ENCODE measurements at places on chromosomes 1 and 21.

DNA sequence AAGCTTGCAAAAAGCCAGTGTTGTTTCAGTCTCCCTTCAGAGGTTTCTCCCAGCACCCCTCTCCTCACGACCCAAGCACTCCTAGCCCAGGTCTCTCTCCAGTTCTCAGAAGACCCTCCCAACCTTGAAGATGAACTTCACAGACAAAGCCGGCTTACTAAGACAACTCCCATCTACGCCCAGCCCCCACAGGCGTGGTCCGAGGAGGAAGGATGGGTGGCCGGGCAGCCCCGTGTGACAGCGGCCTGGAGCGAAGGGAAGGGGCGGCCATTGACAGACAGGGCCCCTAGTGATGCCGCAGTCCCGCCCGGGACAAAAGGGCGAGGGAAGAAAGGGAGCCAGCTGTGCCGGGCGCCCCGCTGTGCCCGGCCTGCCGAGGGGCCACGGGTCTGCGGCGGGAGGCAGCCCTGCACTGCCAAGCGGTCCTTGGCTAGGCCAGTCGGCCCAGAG is 6.9 kb downstream of the PAX7 start:
- H3K4me3 ChIP-seq = no peak overlapping the region
- H3K27ac ChIP-seq = no peak overlapping the region
- H3K4me1 ChIP-seq = no peaks in the 10 kb centered on the region
- peaks cover 7% of the 10 kb centered on the region for H3K27me3 ChIP-seq
- H3K36me3 ChIP-seq = no peaks in the 10 kb centered on the region

GRCh38 chr21:45262616-45263015 is 25.1 kb downstream of the POFUT2 start:
- peaks cover 3% of the 10 kb centered on the region for H3K27me3 ChIP-seq
- H3K4me3 ChIP-seq = no peak overlapping the region
- peaks cover 62% of the 10 kb centered on the region for H3K36me3 ChIP-seq
- H3K4me1 ChIP-seq = peaks cover 10% of the 10 kb centered on the region

DNA sequence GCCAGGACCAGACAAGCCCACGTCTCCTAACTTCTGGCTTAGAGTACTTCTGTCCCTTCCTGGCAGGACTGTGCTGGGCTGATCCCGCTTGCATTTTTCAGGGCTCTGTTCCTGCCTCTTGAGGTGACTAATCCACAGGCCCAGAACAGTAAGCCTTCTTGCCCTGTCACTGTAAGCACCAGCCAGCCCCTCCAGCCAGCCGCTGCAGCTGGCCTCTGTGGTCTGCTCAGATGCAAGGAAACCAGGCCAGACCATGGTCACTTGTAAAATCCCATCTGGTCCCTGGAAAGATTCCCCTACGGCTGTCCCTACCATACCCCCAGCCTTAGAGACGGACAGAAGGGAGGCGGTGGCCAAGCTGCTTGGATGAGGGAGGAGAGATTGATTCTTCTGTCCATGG is 74.2 kb downstream of the KIRREL1 start:
- no peaks in the 10 kb centered on the region for H3K27me3 ChIP-seq
- no peaks in the 10 kb centered on the region for H3K36me3 ChIP-seq
- H3K4me3 ChIP-seq = no peak overlapping the region
- H3K4me1 ChIP-seq = peaks cover 57% of the 10 kb centered on the region
- no peak overlapping the region for H3K27ac ChIP-seq

GRCh38 chr1:118992237-118992825 is 4.2 kb upstream of the TBX15 start:
- H3K36me3 ChIP-seq = no peaks in the 10 kb centered on the region
- no peaks in the 10 kb centered on the region for H3K4me1 ChIP-seq
- H3K4me3 ChIP-seq = no peak overlapping the region
- no peaks in the 10 kb centered on the region for H3K27me3 ChIP-seq
- H3K27ac ChIP-seq = no peak overlapping the region
- DNase-seq = no peak

- H3K4me3 ChIP-seq = no peak overlapping the region
- no peak overlapping the region for H3K27ac ChIP-seq
- H3K36me3 ChIP-seq = no peaks in the 10 kb centered on the region
- no peaks in the 10 kb centered on the region for H3K4me1 ChIP-seq
- no peaks in the 10 kb centered on the region for H3K27me3 ChIP-seq
Measured at GRCh38 chr1:40362699-40363098, 10.8 kb upstream of the SMAP2 start.

DNA sequence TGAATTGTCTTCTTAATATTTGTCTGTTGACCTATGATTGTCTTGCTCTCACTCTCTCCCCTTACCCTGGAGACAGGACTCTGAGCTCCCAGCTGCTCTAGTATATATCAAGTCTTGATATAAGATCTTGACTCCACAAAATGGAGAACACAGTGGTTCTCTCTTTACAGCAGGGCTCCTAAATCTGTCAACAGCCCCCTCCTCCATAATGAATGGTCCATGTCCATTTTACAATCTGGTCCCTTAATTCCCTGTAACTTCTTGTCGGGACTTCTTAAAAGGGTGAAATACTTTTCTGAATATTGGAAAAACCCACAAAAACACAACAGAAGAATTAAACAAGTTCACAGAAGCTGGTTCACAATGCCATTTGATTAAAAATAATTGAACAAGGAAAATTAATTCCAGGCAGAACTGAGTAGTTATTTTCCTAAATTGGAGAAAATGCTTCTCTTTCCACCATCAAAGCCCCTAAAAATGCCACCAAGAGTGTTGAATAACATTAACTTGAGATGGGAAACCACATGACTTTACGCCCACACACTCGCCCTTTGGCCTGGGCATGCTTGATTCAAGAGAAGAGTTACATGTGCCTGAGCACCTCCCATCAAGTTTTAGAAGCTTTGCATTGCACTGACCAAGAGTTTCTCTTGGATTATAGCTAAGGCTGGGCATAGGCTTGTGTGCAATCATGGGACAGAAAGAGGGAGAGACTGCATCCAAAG is 109.8 kb downstream of the TOMM20 start:
- peaks cover 5% of the 10 kb centered on the region for H3K4me1 ChIP-seq
- H3K36me3 ChIP-seq = no peaks in the 10 kb centered on the region
- H3K4me3 ChIP-seq = no peak overlapping the region
- H3K27ac ChIP-seq = no peak overlapping the region
- DNase-seq = no peak
- no peaks in the 10 kb centered on the region for H3K27me3 ChIP-seq

GRCh38 chr1:19639999-19640362 is 4.1 kb upstream of the NBL1 start:
- no peaks in the 10 kb centered on the region for H3K36me3 ChIP-seq
- H3K27me3 ChIP-seq = peaks cover 8% of the 10 kb centered on the region
- no peak overlapping the region for H3K27ac ChIP-seq
- H3K4me1 ChIP-seq = no peaks in the 10 kb centered on the region
- DNase-seq = no peak

- no peaks in the 10 kb centered on the region for H3K36me3 ChIP-seq
- H3K4me3 ChIP-seq = no peak overlapping the region
- no peak overlapping the region for H3K27ac ChIP-seq
- no peaks in the 10 kb centered on the region for H3K27me3 ChIP-seq
- no peak for DNase-seq
Measured at GRCh38 chr1:3585940-3586568, 25.3 kb downstream of the MEGF6 start.

DNA sequence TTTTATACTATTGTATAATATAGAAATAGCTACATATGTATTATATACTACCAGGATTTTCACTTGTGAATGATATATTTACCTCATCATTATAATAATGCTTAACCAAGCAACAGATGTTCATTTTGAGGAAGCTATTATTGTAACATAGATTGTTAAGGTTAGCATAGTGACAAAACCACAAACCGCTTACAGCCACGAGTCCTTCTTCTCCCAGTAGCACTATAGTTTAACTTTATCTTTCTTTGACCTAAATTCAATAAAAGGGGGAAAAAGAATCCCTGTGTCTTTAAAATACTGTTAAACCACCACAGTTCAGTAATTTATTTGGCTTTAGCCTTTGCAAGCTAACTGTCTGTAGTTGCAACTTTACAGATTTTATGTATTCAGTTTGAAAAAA is 1039.4 kb upstream of the B3GALT2 start:
- H3K27ac ChIP-seq = no peak overlapping the region
- no peak overlapping the region for H3K4me3 ChIP-seq
- H3K27me3 ChIP-seq = no peaks in the 10 kb centered on the region
- no peaks in the 10 kb centered on the region for H3K36me3 ChIP-seq

GRCh38 chr1:192936313-192937018 is 122.7 kb downstream of the UCHL5 start:
- no peaks in the 10 kb centered on the region for H3K4me1 ChIP-seq
- DNase-seq = no peak
- H3K27me3 ChIP-seq = no peaks in the 10 kb centered on the region
- H3K36me3 ChIP-seq = no peaks in the 10 kb centered on the region

- H3K27me3 ChIP-seq = no peaks in the 10 kb centered on the region
- H3K4me3 ChIP-seq = no peak overlapping the region
- H3K4me1 ChIP-seq = peaks cover 28% of the 10 kb centered on the region
- no peak for DNase-seq
Measured at GRCh38 chr1:66353257-66353656, 180.7 kb upstream of the SGIP1 start.

GRCh38 chr21:36004441-36004840 is 55.9 kb downstream of the SETD4 start:
- no peaks in the 10 kb centered on the region for H3K4me1 ChIP-seq
- DNase-seq = no peak
- H3K4me3 ChIP-seq = no peak overlapping the region

GRCh38 chr1:85629532-85629920 is 49.0 kb downstream of the CCN1 start:
- no peaks in the 10 kb centered on the region for H3K36me3 ChIP-seq
- H3K27ac ChIP-seq = no peak overlapping the region
- no peaks in the 10 kb centered on the region for H3K27me3 ChIP-seq
- no peak overlapping the region for H3K4me3 ChIP-seq
- DNase-seq = no peak

DNA sequence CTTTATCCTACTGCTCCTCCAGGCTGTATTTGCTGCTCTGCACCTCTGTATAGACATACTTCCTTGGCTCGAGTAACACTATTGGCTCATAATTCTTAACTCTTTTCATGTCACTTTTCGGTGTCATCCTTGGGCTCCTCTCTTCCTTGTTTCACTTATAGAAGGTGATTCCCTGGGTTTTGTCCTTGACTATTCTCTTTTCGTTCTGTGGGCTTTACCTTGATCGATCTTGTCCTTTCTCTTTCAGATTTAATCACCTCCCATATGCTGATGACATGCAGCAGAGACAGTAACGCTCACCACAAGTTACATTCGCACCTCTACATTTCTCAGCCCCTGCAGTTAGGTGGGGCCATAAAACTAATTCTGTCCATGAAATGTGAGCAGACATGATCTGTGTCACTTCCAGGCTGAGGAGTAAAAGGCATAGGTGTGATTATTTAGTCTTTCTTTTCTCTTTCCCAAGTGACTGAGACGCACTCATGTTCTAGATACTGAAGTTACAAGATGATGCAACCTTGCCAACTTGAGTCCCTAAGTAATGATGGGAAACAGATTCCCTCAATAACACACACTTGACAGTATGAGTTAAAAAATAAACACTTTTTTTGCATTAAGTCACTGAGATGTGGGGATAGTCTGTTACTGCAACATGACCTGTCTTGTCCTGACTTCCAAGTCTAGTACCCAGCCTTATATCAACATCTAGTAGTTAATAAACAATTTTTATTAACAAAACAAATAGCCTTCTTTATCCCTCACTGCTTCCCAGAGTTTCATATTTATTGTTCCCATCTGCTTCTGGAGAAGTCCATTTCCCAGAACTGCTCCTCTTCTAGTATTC is 49.9 kb upstream of the HAO2 start:
- H3K4me3 ChIP-seq = no peak overlapping the region
- H3K36me3 ChIP-seq = no peaks in the 10 kb centered on the region
- DNase-seq = no peak
- H3K27ac ChIP-seq = no peak overlapping the region

- no peaks in the 10 kb centered on the region for H3K4me1 ChIP-seq
- H3K4me3 ChIP-seq = no peak overlapping the region
- no peaks in the 10 kb centered on the region for H3K36me3 ChIP-seq
- no peak overlapping the region for H3K27ac ChIP-seq
Measured at GRCh38 chr1:224447251-224447650, 12.7 kb upstream of the WDR26 start.

- no peaks in the 10 kb centered on the region for H3K36me3 ChIP-seq
- H3K4me1 ChIP-seq = no peaks in the 10 kb centered on the region
- H3K27me3 ChIP-seq = no peaks in the 10 kb centered on the region
- no peak overlapping the region for H3K27ac ChIP-seq
- H3K4me3 ChIP-seq = no peak overlapping the region
- DNase-seq = no peak
Measured at GRCh38 chr1:33407352-33408092, 23.4 kb downstream of the PHC2 start.

GRCh38 chr1:53500204-53501064 is 41.2 kb downstream of the DMRTB1 start:
- H3K4me1 ChIP-seq = no peaks in the 10 kb centered on the region
- H3K27ac ChIP-seq = no peak overlapping the region
- no peaks in the 10 kb centered on the region for H3K36me3 ChIP-seq
- peaks cover 31% of the 10 kb centered on the region for H3K27me3 ChIP-seq
- DNase-seq = no peak

DNA sequence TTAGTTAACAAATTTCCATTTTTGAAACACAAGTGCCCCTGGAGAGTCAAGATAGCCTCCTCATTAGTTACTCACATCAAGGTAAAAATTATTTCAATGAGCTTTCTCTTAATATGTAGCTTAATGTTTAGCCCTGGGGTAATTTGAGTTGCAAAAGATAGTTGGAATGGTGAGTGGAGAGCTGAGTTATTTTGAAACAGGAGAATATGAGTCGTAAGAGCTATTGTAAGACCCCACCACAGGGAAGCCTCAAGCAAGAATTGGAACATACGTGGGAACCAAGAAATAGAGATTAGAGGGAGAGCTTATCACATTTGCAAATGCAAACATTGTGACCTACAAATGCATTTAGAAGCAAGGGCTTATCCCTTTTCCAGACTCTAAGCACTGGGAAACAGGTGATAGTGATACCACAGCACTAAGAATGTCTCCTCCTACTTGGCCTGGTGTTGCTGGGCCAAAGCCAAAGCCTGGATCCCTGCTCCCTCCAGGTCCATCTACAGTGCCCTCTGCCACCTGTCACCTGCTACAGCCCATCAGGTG is 635.1 kb downstream of the PTPRC start:
- H3K27me3 ChIP-seq = no peaks in the 10 kb centered on the region
- H3K4me1 ChIP-seq = no peaks in the 10 kb centered on the region

DNA sequence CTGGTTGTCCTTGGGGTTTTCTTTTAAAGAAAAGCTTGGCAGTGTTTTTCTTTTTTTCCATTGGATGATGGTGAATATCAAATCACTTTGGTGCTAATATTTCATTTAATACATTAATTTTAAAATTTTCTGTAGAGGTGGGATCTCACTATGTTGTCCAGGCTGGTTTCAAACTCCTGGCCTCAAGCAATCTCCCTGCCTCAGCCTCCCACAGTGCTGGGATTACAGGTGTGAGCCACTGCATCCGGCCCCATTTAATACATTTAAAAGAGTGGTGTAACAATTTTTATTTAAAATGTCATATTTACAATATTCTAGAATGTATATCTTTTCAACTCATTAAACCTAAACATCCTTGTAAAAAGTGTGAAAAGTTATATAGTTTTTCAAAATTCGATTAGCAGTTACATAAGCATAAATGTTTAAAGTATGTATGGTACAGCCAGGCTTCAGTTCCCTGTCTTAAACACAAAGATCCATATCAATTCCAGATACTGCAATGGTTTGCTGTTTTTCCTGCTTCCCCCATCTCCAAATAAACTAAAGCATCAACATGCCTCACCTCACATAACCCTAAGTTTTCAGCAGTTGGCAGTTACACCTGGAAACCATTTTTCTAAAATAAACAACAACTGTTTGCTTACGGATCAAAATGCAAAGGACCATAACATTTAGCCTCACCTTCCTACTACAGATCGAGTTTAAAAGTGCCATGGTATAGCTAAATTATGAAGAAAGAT is 8.9 kb upstream of the LGALS8 start:
- no peak overlapping the region for H3K27ac ChIP-seq
- H3K4me3 ChIP-seq = no peak overlapping the region
- H3K4me1 ChIP-seq = no peaks in the 10 kb centered on the region
- H3K36me3 ChIP-seq = no peaks in the 10 kb centered on the region

Data from tibial nerve (tissue), 4 donors.